Smooth muscle cell of the brain vasculature (primary cell): ENCODE measurements at places on chromosomes 5 and 9.

- DNase-seq, result no peak
Measured at GRCh38 chr9:99128133-99128406, 23.2 kb downstream of the TGFBR1 start.

GRCh38 chr9:68595868-68596267 is 55.2 kb upstream of the TMEM252 start:
- no peak for DNase-seq

DNA sequence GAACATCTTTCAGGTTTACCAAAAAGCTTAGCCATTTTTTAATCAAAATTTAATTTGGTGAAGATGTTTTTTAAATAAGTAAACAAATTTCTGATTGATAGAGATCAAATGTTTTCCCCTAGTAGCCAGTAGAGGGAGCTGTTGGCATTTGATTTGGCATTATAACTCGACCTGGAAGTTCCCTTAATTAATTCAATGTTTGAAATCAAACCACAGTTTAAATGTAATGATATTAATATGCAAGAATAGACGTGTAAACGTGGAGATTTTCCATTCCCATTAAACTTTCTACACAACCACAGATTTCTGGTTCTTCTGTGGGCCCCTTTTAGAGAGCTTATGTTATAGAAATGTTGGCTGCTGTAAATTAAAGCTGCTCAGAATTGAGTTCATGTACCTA is 148.1 kb upstream of the MPDZ start:
- DNase-seq, result peak; percentile 20

- no peak for DNase-seq
Measured at GRCh38 chr5:2732850-2733249, 18.6 kb downstream of the IRX2 start.

DNA sequence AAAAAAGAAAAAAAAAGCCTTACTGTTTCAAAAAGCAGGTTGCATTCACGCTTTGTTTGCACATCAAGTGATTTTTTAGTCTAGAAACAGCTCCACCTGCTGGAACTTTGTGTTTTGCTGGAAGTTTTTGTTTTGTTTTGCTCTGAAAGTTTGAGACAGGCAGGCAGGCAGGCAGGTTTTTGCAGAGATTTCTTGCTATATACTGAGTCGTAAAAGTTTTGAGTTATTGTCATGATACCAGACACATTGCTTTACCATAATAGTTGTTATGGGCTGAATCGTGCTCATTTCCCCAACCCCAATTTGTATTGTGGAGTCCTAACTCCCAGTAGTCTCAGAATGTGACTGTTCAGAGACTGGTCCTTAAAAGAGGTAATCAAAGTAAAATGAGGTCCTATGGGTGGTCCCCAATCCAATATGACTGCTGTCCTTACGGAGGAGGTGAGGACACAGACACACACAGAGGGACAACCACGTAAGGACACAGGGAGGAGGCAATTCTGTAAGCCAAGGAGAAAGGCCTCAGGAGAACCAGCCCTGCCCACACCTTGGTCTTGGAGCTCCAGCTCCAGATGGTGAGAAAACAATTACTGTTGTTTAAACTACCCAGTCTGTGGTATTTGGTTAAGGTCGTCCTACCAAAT is 20.9 kb downstream of the OR2Y1 start:
- no peak for DNase-seq

- DNase-seq, result no peak
Measured at GRCh38 chr5:134122530-134122929, 8.0 kb downstream of the TCF7 start.

DNA sequence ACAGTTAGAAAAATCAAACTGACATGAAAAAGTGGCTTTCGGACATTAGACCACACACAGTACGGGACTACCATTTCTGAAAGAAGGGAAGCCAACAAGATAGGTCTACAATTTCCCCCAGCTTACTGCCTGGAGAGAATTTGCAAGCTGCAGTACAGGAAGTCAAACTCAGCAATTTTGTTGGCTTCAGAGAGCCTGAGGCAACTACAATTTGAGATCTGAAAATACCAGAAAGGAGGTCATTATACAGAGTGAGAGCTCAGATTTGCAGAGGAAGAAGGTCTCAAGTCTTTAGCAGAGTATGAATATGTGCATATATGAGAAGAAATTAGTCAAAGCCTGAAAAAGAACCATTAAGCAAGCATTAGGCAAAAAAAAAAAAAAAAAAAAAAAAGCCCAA is 83.0 kb downstream of the OXCT1 start:
- no peak for DNase-seq
